ENCODE measurements at places on chromosomes 12 and 14. TPM values are rescaled to one million over a fixed set of nuclear protein-coding genes. Genes with fewer than 3 reads are reported as not detected.

Gene POP5
- 124 TPM for polyA plus RNA-seq

Gene OR4K2
- polyA plus RNA-seq: not detected

Gene TPPP2
- not detected for polyA plus RNA-seq

Gene FAM222A
- 0.94 TPM for polyA plus RNA-seq

Gene PRIM1
- polyA plus RNA-seq: 61.9 TPM

Gene AEBP2
- 13.6 TPM for polyA plus RNA-seq

Gene KCNH3
- polyA plus RNA-seq: 0.47 TPM

Gene TC2N
- polyA plus RNA-seq: 9.7 TPM

Gene SLC25A21
- 1.9 TPM for polyA plus RNA-seq

Gene LBHD2
- not detected for polyA plus RNA-seq
